ENCODE measurements at places on chromosomes 6 and 20. TPM values are rescaled to one million over a fixed set of nuclear protein-coding genes. Genes with fewer than 3 reads are reported as not detected.

TSPYL4 gene
- total RNA-seq: 17.6 TPM

EGFL8 gene
- 21.6 TPM for total RNA-seq

ADGRF5 gene
- total RNA-seq: not detected

CST4 gene
- not detected for total RNA-seq

SEC23B gene
- 52.6 TPM for total RNA-seq

DOK5 gene
- not detected for total RNA-seq

GRM4 gene
- total RNA-seq: 1.3 TPM

- DNase-seq: no peak
These were observed 125.4 kb downstream of the SH3BGRL2 start for GRCh38 chr6:79756496-79756895.

- DNase-seq: no peak
These were observed 87.2 kb downstream of the FKBP5 start for GRCh38 chr6:35601331-35602132.

GRCh38 chr6:43248791-43249190 lies 5.5 kb downstream of the TTBK1 start:
- DNase-seq: no peak

DNA sequence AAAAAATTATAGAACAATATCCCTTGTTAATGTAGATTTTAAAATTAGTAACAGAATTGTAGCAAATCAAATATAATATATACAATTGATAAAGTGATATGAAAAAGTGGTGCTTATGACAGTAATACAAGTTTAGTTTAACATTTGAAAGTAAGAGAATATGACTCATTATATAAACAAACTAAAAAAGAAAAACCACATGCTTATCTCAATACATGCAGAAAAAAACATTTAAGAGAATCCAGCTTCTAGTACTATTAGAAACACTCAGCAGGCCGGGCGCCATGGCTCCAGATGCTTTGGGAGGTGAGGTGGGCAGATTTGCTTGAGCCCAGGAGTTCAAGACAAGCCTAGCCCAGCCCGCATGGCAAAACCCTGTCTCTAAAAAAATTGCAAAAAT lies 60.7 kb upstream of the LAMA2 start:
- no peak for DNase-seq

GRCh38 chr20:4605166-4605565 lies 116.5 kb upstream of the PRND start:
- DNase-seq: no peak

- no peak for DNase-seq
These were observed 19.3 kb upstream of the TNFAIP3 start for GRCh38 chr6:137847748-137848147.

DNA sequence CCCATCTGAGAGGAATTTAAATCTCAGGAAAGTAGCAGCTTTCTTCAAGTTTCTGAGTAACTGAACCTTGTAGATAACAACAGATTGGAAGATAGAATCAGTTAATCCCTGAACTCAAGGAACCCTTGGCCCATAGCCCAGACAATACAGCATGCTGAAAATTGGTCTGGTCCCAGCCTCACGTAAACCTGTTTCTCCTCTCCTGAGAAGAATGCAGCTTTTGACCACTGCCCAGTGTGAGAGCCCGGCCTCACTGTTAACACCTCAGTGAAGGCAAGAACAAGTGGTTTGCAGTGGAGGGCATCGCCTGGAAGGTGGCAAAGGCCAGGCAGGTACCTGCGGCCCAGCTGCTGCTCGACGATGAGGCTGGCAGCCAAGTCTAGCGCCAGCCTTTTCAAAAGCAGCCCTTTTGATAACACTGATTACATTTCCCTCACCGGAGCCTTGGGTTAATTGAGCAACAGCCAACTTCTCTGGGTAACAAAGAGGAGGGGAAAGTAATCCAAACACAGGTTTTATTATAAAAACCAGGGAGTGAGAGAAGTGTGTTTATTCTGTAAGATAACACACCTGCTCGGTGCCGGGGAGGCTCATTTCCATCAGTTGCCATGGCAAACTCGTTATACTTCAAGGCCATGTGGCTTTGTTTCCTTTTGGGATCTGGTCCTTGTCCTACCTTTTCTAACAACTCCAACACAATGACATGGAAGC lies 54.0 kb downstream of the TRAF3IP2 start:
- DNase-seq: no peak

DNA sequence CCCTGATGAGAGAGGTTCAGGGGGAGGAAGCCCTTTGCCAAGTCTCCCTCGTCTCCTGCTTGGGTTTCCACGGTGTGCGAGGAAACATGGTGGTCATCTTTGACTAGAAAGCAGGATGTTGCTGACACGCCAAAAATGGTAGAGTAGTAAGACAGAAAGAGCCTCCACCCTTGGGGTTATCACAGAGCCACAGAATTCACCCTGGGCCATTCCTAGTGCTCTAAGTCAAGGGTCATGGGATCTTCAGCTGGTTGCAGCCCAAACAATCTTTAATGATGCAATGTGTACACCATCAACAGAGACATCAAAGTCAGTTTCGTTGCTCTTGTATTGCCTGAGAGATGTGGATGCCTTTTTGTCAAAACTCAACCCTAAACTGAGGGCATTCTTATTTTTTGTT lies 201.9 kb downstream of the LY86 start:
- DNase-seq: no peak

DNA sequence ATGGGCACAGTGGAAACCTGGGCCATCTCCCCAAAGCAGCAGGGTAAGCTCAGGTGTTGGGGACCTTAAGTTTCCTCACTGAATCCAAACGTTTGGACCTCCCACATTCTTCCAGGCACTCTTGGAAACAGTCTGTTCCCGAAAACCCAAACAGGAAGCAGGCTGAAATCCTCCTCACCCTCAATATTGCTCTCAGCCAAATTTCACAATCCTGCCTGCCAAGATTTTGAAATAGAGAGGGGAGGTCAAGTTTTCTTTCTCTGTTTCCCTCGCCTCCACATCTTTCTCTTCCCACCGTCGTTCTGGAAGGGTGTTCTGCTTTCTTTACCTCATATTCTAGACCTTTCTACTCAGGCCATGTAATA lies 392.0 kb upstream of the SASH1 start:
- no peak for DNase-seq

DNA sequence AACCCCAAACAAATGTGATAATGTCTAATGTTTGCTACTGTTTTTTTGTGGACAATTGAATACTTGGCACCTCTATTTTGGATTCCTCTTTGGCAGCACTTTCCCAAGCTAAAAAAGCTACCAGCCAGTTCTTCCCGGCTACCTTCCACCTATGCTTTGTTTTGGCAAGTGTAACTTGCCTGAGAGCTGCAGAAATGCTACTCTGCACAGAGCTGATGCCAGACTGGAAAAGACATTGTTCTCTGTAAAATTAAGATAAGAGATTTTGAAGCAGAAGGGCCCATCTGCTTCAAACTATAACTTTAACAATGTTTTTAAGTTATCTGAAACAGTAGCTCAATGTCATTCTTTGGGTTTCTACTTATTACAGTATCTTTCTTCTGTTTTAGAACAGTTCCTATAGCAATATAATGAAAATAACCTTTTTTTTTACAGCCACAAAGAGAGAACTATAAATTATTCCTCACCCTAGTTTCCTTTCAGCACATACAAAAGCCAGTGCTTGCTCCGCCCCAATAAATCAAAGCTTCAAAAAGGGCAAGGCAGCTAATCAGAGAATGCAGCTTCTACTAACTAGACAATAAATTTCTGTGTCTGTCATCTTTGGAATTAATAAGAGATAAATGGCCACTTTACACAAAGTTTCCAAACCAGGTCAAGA lies 183.1 kb downstream of the UBE3D start:
- no peak for DNase-seq

- no peak for DNase-seq
These were observed 523 bp downstream of the CPXM1 start for GRCh38 chr20:2799688-2800520.

GRCh38 chr20:8953300-8953699 lies 115.6 kb upstream of the PLCB4 start:
- no peak for DNase-seq

- no peak for DNase-seq
These were observed 79.5 kb upstream of the TPD52L1 start for GRCh38 chr6:125074120-125074519.

GRCh38 chr6:84876723-84877514 lies 112.5 kb upstream of the TBX18 start:
- no peak for DNase-seq

DNA sequence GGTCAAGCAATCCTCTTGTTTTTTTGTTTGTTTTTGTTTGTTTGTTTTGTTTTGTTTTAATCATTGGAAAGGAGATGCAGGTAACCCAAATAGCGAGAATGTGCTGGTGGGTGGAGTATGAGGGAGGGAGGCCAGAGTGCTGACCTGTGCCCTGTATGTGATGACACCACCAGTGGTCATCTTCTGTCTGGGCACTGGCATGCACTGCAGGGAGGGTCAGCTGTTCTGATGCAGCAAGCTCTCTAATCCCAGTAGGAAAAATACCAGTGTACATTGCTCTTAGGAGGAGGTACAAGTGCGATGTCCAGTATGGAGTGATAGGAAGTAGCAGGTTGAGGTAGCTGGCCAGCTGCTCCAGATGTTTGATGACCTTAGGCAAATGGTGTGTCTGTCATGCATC lies 2.9 kb upstream of the CST1 start:
- DNase-seq: no peak
